ENCODE measurements at places on chromosomes 16 and 17. TPM values are rescaled to one million over a fixed set of nuclear protein-coding genes. Genes with fewer than 3 reads are reported as not detected.

The SLC16A11 gene
- 2.3 TPM for total RNA-seq

- H3K36me3 ChIP-seq, result peaks cover 20% of the 10 kb centered on the region
- H3K4me1 ChIP-seq, result no peaks in the 10 kb centered on the region
- no peaks in the 10 kb centered on the region for H3K27me3 ChIP-seq
- no peak for DNase-seq
Observed at GRCh38 chr16:84854759-84855158, 35.0 kb downstream of the CRISPLD2 start.

GRCh38 chr16:65446427-65446826 is 324.6 kb upstream of the CDH11 start:
- H3K27ac ChIP-seq, result no peak overlapping the region
- no peaks in the 10 kb centered on the region for H3K36me3 ChIP-seq
- DNase-seq, result no peak
- H3K4me3 ChIP-seq, result no peak overlapping the region
- no peaks in the 10 kb centered on the region for H3K4me1 ChIP-seq
- H3K27me3 ChIP-seq, result no peaks in the 10 kb centered on the region

DNA sequence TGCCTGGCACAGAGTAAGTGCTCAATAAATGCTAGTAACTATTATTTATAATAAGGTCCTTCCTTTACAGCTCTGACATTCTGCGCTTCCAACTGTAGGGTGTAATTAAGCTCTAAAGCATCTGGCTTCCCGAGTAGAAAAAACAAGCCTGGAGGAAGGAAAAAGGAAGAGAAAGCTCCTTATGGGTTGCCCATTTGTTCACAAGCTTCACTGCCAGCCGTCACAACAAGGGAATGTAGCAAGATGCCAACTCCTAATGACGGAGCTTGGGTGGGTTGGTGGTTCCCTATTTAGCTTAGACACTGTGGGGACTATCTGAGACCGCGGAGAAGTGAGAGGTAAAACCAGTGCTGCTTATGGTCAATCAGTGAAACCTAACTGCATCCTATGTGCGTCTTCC is 7.3 kb upstream of the RPRML start:
- DNase-seq, result no peak
- H3K4me1 ChIP-seq, result no peaks in the 10 kb centered on the region
- H3K4me3 ChIP-seq, result no peak overlapping the region
- no peaks in the 10 kb centered on the region for H3K36me3 ChIP-seq

The UNC13D gene
- total RNA-seq, result 2.9 TPM

The AOC3 gene
- 57.7 TPM for total RNA-seq

The BCO1 gene
- 2.2 TPM for total RNA-seq

- no peak overlapping the region for H3K4me3 ChIP-seq
- no peaks in the 10 kb centered on the region for H3K4me1 ChIP-seq
- no peak overlapping the region for H3K27ac ChIP-seq
- H3K27me3 ChIP-seq, result no peaks in the 10 kb centered on the region
Observed at GRCh38 chr17:2551928-2552327, 40.2 kb upstream of the METTL16 start.

GRCh38 chr16:68113059-68113761 is 28.0 kb downstream of the NFATC3 start:
- no peaks in the 10 kb centered on the region for H3K36me3 ChIP-seq
- H3K27ac ChIP-seq, result no peak overlapping the region
- H3K27me3 ChIP-seq, result no peaks in the 10 kb centered on the region
- no peaks in the 10 kb centered on the region for H3K4me1 ChIP-seq
- no peak for DNase-seq
- no peak overlapping the region for H3K4me3 ChIP-seq

- peak overlapping the region; percentile 97 for H3K4me3 ChIP-seq
- no peaks in the 10 kb centered on the region for H3K27me3 ChIP-seq
- H3K36me3 ChIP-seq, result no peaks in the 10 kb centered on the region
- peak overlapping the region; percentile 93 for H3K27ac ChIP-seq
Observed at GRCh38 chr17:48907713-48908046, 527 bp upstream of the UBE2Z start.

DNA sequence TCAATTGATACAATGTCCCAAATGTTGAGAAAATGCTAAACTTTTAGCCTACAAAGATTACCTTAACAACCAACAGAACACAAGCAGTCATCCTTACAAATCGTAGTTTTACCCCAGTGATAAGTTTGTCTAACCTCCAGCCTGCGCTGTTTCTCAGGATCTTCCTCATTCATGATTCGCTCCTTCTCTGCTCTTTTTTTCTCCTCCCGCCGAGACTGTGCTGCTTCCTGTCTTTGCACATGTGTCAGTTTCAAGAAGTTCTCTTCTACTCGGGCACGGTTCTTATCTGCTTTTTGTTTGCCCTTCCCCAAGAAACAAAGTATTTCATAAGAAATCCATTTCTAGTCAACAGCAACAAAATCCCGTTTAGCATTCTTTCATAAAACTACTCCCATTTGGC is 10.2 kb upstream of the STRADA start:
- H3K36me3 ChIP-seq, result peaks cover 4% of the 10 kb centered on the region
- no peak overlapping the region for H3K4me3 ChIP-seq
- no peaks in the 10 kb centered on the region for H3K4me1 ChIP-seq
- H3K27me3 ChIP-seq, result no peaks in the 10 kb centered on the region

GRCh38 chr17:31493656-31494155 is 102.2 kb downstream of the RAB11FIP4 start:
- no peaks in the 10 kb centered on the region for H3K4me1 ChIP-seq
- no peaks in the 10 kb centered on the region for H3K27me3 ChIP-seq
- DNase-seq, result no peak
- no peak overlapping the region for H3K27ac ChIP-seq
- no peaks in the 10 kb centered on the region for H3K36me3 ChIP-seq
- no peak overlapping the region for H3K4me3 ChIP-seq

The MAF gene
- total RNA-seq, result 131 TPM

Measured in prostate gland (tissue), 2 donors.